ENCODE measurements at places on chromosomes 1 and 21. TPM values are rescaled to one million over a fixed set of nuclear protein-coding genes. Genes with fewer than 3 reads are reported as not detected.

Gene KRTAP11-1
- total RNA-seq = not detected

DNA sequence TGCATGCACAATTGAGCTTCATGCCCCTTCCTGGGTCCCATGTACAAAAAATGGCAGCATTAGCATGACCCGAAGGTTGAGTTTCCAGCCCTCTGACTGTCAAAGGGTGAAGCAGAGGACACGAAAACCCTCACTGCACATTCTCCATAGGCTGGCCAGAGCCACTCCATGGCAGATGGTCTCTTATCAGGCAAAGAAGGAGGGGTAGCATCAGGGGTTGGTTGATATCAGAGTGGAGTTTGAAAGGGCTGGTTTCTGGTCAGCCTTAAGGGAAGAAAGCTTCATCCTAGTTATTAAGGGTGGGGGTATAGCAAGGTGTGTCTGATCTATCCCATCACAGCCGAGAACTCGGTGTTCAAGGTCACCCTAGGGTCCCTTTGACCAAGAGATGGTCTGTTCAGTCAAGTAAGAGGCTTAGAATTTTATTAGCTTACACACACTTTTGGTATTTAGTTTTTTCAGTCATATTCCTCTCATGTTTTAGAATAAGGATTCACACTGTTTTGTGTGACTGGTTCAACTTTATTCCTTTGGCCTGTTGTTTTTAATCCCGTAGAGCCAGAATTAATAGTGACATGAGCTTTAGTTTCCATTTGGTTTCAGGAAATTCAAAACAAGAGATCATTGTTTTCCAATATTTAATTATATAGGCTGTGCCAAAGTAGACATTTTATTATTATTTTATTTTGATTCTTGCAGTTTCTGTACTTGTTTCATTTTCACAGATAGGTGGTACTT is 199.9 kb upstream of the FMN2 start:
- no peak for DNase-seq

DNA sequence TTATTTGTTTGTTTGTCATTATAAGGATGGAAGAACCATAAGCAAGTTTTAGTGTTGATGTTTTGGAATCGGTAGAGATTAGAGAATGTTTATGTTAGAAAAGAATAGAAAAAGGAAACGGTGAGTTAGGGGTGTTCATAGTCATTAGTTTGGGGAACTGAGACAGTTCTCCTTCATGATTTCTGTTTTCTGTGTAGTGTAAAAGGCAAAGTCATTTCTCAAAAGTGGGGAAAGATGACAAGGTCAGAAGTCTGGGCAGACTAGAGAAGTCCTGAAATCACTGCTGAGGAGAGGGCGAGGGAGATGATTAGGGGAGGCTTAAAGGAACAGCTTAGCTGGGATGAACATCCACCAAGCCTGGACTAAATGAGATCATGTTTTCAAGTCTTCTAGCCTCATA is 498.9 kb downstream of the TTLL7 start:
- no peak for DNase-seq

- DNase-seq = no peak
Measured at GRCh38 chr21:42669041-42669440, 15.6 kb downstream of the PDE9A start.

DNA sequence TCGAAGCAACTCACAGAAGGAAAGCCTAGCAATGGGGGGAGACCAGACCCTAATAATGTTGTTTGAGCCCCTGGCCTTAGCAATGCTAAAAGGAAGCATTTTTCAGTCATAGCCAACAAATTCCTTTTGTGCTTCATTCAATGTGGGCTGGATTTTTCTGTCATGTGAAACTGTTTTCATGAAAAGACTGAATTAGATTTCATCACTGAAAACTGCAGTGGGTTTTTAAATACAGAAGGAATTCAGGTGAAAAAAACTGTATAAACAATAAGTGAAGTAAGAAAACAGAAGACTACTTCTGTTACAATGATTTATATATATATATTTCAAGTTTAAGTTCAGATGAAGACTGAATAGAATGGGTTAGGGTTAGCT is 204.8 kb downstream of the SMYD3 start:
- no peak for DNase-seq
